Karpas-422 (cell line): ENCODE measurements at places on chromosomes 7 and 10.

- no peak for DNase-seq
Observed at GRCh38 chr10:127275793-127276450, 79.5 kb upstream of the INSYN2A start.

DNA sequence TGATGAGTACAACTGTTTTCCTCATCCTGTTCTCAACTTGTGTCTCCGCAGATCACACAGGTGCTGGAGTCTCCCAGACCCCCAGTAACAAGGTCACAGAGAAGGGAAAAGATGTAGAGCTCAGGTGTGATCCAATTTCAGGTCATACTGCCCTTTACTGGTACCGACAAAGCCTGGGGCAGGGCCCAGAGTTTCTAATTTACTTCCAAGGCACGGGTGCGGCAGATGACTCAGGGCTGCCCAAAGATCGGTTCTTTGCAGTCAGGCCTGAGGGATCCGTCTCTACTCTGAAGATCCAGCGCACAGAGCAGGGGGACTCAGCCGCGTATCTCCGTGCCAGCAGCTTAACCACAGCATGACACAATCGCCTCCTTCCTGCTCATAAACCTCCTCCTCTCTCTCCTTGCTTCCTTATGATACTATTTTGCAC is 126.7 kb upstream of the PRSS58 start:
- no peak for DNase-seq

DNA sequence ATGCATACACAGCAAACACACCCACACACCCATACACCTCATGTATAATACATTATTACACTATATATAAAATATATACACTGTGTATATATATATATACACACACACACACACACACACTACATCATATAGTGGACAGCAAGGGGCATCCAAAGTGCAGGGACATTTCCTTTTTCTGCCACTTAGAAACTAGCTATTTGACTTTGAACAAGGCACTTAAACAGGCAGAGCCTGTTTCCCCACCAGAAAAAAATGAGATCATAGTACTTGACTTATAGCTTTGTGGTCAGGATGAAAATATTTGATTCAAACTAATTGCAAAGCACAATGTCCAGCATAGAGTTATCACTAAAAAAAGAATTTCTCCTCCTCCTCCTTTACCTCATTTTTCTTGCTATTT is 254.3 kb upstream of the NPVF start:
- DNase-seq = no peak

- no peak for DNase-seq
Observed at GRCh38 chr7:132402096-132402495, 174.2 kb downstream of the PLXNA4 start.

DNA sequence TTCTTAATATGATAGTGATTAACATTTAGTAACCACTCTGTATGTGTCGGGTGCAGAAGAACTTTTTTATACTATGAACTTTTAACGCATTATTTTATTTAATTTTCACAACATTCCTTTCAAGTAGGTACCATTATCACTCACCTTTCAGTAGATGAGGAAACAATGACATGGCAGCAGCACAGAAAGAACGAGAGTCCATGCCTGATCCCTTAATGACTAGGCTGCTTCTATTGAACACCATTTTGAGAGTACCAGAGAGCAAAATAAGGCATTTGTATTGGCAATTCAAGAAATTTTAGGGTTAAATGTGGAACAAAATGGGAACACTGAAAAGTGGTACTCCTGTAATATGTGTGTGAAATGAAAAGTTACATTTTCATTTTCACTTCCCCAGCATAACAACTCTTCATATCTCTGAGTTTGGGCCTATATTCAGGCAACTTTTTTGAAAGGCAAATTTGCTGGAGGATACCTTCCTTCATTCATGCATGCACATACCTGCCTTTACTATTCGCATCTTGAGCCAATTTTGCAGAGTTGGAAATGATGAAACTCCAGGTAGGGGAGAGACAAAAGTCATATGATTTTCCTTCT is 12.8 kb downstream of the LRRN3 start:
- DNase-seq = no peak

DNA sequence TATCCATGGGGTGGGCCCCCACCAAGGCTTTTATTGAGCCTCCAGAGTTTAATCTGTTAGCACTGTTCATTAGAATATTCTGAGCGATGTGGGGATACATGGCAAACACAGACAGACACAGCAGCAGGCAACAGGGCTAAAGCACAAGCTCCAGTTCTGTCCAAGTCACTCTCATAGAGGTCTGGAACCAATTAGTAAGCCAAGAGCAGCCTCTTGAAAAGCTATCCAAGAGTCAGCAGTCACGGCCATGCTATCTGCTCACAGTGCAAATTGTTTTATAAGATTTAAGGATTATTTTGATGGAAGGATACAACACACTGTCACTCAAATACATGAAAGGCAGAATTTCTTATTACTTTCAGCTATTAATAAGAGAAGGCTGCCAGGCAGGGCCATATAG is 86.4 kb upstream of the DGKB start:
- no peak for DNase-seq

DNA sequence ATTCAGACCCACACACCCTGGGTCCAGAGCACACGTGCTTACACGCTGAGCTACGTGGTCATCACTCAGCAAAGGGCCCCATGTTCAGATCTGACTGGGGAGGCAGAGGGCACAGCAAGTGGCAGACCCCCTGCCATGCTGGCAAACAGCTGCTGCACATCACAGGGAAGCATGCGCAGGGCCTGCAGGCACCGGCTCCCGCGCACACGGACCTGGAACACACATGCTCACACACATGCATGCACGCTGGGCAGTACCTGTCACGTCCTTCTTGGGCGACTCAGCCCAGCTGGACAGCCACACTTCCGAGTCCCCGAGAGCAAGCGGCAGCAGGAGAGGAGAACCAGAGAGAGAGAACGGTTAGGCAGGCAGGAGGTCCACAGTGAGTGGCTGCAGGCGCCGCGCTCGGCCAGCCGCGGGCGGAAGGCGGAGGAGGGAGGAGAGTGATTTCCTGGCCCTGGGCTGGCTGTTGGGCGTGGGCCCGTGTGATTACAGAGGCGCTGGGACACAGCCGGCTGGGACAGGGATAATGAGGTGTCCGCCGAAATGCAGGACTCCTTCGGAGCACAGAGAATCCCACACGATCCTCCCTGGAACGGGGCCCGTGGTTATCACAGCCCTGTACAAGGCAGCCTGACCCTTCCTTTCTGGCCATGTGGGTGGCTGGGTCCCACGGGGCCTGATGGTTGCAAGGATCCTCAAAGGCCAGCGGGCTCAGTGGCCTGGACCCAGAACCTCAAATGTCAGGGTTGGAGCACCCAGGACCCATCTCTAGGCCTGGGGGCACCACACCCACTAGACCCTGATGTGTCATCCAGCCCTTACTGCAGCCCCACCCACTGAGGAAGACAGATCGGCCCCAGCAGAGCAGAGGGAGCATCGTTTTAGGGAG is 175.1 kb downstream of the NEURL1 start:
- no peak for DNase-seq

GRCh38 chr10:89909752-89910151 is 208.4 kb downstream of the KIF20B start:
- DNase-seq = no peak

- no peak for DNase-seq
Observed at GRCh38 chr7:86328801-86329433, 314.8 kb upstream of the GRM3 start.
